ENCODE measurements at places on chromosomes 5 and 9. TPM values are rescaled to one million over a fixed set of nuclear protein-coding genes. Genes with fewer than 3 reads are reported as not detected.

CDH10 gene
- total RNA-seq, result not detected

GRCh38 chr5:16673241-16674201 lies 56.7 kb upstream of the RETREG1 start:
- ATAC-seq, result no peak

GRCh38 chr9:125986966-125987365 lies 239.8 kb downstream of the PBX3 start:
- no peak for ATAC-seq

- no peak for ATAC-seq
These were observed 66.7 kb upstream of the CAST start for GRCh38 chr5:96595300-96596090.

GRCh38 chr9:14945351-14945750 lies 35.1 kb upstream of the FREM1 start:
- no peak for ATAC-seq

GRCh38 chr9:109238655-109239054 lies 71.6 kb upstream of the FRRS1L start:
- ATAC-seq, result no peak

Data from gastroesophageal sphincter (tissue), 4 donors.